ENCODE measurements at places on chromosomes 2 and 18. TPM values are rescaled to one million over a fixed set of nuclear protein-coding genes. Genes with fewer than 3 reads are reported as not detected.
A peak's percentile ranks its signal among the peaks of the same experiment; 100 is the strongest.

The TSPYL6 gene
- not detected for total RNA-seq

The RAX gene
- not detected for total RNA-seq

- no peak for DNase-seq
These were observed 291.7 kb upstream of the KYNU start for GRCh38 chr2:142585785-142586184.

The ODC1 gene
- 51.7 TPM for total RNA-seq

The IFIH1 gene
- total RNA-seq, result 16.8 TPM

GRCh38 chr2:85714841-85715240, 20.7 kb downstream of the GNLY start:
- no peak for DNase-seq

- DNase-seq, result no peak
These were observed 735.0 kb downstream of the TMEM182 start for GRCh38 chr2:103496850-103497249.

DNA sequence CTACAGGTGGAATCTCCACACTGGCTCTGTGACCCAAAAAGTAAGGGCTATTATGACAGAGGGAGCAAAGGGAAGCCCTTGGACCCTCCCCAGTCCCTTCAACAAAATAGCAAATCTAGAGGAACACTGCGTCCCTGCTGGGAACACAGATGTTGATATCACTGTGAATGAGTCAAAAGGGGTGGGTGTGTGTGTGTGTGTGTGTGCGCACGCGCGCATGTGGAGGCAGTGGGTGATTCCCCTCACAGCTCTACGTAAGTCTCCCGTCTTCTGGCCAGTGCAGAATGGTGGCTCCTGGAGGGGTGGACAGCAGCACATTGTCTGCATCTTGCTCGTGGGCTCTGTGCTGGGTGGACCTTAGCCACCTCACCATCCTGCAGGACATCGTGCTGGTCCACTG, 7.8 kb upstream of the C2orf72 start:
- DNase-seq, result no peak

GRCh38 chr2:109554758-109555157, 59.0 kb downstream of the SEPTIN10 start:
- no peak for DNase-seq

DNA sequence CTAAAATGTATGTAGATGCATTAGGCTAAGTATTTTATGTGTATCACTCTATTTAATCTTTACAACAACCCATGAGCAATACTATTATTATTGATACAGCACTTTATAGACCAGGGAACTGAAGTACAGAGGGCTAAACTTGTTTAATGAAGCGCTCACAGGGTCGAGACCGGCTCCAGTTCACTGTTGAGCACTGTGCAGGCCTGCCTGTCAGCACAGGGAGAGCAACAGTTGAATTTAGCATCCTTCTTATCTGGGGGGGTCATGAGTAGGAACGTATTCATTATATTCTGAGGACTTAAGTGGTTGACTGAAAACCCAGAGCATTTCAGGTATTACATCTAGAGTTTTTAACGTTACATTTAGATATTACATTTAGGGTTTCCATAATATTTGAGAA, 120.1 kb downstream of the PLCL1 start:
- DNase-seq, result no peak

DNA sequence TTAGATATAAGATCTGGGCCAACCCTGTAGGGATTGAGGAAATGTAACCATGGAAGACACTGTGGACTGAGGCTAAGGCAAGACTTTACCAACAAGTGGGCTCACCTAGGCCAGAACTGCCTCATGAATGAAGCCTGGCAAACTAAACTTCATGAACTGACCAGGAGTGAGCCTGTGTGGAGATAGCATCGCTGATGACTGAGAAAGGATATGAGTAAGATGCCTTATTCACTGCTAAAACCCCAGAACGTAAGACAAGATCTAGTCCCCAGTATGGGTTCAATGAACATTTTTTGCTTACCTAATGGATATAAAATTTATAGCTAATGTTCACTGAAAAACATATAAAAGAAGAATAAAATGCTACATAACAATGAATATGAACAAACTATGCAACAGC, 399.8 kb downstream of the SATB2 start:
- DNase-seq, result no peak

DNA sequence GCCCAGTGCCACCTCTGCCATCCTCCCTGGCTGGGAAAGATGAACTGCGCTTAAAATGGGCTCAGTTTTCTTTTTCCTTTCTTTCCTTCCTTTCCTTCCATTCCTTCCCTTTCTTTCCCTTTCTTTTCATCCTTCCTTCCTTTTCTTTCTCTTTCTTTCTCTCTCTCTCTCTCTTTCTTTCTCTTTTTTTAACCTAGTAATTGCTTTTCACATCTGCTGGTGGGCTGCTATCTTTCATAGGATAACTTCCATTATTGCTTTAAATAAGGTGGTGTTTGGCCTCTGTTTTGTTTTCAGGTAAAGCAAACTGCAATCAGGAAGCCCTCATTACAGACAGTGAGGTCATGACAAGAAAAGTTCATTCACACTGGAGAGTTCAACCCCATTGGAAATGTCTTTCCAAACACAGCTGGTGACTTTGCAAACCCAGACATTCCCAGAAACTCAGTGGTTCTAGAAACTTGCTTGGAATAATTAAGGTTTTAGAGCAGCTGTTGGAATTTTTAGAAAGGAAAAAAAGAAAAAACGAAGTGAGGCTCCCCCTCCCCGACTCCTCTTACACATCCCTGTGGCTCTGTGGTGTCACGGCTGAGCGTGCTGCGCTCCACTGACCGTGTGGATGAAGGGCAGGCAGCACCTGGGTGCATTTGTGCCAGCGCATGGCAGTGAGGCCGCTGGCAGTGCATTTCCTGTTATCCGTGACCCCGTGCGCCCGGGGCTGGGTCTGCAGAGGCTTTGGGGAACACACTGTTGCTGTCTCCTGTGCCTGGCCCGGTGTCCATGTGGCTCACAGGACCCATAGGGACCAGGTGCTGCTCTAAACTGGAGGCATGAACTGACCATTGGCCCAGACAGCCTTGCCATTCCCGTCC, 76.9 kb downstream of the MBP start:
- peak; percentile 84 for DNase-seq

GRCh38 chr2:217887841-217888701, 114.7 kb downstream of the TNS1 start:
- peak; percentile 91 for DNase-seq

DNA sequence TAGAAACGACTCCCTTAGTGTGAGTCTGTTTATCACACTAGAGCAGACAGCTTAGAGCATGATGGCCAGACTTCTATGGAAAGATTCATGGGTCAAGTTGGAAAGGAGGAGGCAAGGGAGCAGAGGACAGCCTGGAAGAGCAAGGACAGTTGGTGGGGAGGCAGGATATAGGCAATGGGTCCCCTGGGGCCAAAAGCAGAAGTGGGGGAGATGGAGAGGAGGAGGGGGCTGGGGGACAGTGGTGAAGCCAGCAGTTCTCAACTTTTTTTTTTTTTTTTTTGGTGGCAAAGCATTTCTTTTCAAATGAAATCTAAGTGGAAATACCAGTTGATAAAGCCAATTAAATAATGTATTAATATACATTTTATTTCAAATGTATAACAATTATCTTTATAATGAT, 197.9 kb downstream of the HRH4 start:
- DNase-seq, result no peak

DNA sequence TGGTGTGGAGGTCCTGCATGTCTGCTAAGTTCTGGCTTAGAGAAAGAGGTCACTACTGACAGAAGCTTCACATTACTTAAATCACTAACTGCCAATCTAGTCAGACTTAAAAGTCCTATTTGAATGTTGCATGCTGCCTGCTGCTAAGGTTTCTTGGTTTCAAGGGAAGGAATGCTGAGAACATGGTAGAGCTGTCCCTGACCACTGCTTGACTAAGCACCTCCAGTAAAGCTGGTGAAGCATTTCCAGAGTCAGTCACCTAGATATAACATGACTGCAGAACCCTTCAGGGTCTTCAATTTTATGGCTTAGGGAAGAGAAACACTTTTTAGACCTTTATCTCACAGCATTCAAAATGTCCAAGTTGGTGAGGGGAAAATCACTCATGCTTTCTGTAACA, 2178.3 kb upstream of the PIK3C3 start:
- DNase-seq, result no peak

DNA sequence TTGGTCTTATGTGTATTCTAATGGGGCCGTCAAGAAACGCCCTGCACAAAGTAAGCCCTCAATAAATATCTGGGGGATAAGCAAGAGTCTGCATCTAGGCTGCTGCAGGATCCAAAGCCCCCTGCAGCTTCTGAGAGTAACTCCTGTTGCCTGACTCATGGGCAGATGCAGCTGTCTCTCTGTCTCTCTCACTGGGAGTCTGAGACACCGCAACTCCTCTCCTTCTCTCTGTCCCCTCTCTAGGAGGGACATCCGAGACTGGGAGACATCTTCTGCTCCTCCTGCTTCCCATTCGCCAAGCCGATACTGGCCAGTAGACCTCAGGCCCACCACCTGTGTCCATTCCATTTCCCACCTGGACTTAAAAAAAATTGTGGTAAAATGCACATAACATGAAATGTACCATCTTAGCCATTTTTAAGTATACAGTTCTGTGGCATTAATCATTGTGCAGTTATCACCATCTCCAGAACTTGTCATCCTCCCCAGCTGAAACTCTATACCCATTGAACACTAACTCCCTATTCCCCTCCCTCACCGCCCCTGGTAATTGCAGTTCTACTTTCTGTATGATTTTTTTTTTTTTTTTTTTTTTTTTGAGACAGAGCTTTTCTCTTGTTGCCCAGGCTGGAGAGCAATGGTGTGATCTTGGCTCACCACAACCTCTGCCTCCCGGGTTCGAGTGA, 20.1 kb downstream of the DYSF start:
- peak; percentile 23 for DNase-seq

- no peak for DNase-seq
These were observed 26.5 kb downstream of the PPP4R3B start for GRCh38 chr2:55590810-55591440.

- no peak for DNase-seq
These were observed 17.6 kb upstream of the BZW1 start for GRCh38 chr2:200794143-200794542.

The ADRA2B gene
- total RNA-seq, result 4.1 TPM

The CIB4 gene
- not detected for total RNA-seq

GRCh38 chr2:120958623-120959366, 223.1 kb downstream of the GLI2 start:
- peak; percentile 82 for DNase-seq

DNA sequence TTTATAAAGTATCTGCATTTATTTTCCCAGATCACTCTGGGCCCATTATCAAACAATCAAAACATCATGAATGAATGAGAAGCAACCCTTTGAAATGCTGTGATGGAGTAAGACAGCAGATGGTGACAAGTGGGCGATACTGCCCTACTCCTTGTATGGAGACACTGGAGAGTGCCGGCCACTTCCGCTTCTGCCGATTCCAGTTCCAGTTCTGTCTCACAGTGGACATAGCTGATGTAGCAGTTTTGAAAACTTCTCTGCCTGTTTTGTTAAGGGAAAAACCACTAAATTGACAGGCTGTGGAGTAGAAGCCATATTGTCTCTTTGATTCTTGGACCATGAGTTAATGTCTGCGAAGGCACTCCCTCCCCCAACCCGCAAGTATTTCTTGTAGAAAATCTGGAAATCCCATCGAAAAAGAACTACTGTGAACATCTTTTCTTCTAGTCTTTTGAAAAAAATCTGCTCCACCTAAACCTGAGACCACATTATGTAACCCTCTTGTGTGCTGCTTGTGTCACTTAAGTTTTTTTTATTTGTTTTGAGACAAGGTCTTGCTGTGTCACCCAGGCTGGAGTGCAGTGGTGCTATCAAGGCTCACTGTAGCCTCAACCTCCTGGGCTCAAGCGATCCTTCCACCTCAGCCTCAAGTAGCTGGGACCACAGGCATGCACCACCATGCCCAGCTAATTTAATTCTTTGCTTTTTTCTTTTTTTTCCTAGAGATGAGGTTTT, 133.5 kb downstream of the TANC1 start:
- no peak for DNase-seq

- no peak for DNase-seq
These were observed 80.7 kb upstream of the ITGA4 start for GRCh38 chr2:181376442-181376841.

The NT5C1B gene
- total RNA-seq, result not detected

- DNase-seq, result no peak
These were observed 127.4 kb upstream of the ZSWIM2 start for GRCh38 chr2:186976329-186976728.

The SDC1 gene
- total RNA-seq, result 3.0 TPM

DNA sequence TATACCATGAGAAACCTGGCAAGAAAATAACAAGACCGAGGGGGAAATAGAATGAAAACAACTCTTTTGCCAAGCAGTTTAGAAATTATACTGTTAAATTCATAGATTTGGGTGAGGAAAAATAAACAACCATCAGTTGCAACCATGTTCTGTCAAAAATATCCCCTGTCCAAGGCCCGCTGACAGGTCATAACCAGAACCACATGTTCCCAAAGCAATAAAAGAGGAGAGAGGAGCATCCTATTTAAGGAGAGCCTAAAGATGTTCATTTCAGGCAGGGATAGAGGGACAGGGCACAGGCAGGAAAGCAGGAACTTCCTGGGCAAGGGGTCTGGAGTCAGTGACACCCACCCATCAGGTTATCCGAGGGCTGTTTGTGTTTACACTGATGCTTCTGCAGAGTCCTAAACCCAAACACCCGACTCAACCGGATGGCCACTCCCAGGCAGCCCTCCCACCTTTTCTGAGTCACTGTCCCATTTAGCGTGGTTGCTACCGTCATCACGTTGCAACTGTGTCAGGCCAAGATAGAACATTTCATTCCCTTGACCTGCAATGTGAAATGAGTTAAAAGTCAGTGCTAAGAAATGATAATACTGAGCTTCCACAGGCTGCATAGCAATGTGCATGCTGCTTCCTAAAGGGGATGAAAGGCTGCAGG, 468.3 kb upstream of the RAB12 start:
- DNase-seq, result no peak
